K562 (cell line): ENCODE measurements at places on chromosomes 2 and 18. TPM values are rescaled to one million over a fixed set of nuclear protein-coding genes. Genes with fewer than 3 reads are reported as not detected.

The INSIG2 gene
- total RNA-seq: 5.5 and 6.7 TPM in 2 replicates

The IL1RL1 gene
- 0.44 and 1.0 TPM in 2 replicates for total RNA-seq

The PRSS56 gene
- not detected in 2 replicates for total RNA-seq

The SPEG gene
- total RNA-seq: 6.0 and 8.7 TPM in 2 replicates

The PIGN gene
- 20.6 and 22.7 TPM in 2 replicates for total RNA-seq

The TEKT4 gene
- 0.51 and 0.58 TPM in 2 replicates for total RNA-seq

The LOXHD1 gene
- total RNA-seq: not detected in 2 replicates

DNA sequence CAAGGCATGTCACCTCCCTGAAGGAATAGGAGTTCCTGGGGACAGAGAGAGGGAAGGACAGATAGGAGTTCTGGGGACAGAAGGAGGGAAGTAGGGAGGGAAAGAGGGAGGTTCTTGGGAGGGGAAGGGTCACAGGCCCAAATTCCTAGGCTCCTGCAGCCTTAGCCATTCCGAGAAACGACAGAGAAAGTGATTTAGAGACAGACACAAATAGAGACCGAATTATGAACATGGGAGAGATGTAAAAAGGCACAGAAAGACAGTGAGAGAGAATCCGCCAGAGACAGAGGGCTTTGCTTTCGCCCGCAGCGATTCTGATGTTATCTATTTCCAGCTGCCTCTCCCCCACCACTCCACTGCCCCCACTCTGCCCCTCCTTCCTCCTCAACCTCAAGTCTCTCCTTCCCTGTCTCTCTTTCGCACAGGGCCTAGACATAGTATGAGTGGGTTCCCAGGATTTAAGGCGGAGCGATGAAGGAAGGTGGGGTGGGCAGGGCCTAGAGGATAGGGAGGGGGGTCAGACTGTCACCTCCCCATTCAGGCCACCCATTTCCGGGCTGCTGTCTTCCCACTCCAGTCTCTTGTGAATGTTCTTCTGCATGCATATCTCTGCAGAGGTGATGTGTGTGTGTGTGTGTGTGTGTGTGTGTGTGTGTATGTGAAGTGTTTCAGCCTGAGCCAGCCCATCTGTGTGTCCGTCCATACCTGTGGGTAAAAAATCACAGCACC lies 3.3 kb upstream of the WNT6 start:
- DNase-seq: no peak

GRCh38 chr2:7419814-7420311 lies 502.7 kb downstream of the RNF144A start:
- DNase-seq: no peak

DNA sequence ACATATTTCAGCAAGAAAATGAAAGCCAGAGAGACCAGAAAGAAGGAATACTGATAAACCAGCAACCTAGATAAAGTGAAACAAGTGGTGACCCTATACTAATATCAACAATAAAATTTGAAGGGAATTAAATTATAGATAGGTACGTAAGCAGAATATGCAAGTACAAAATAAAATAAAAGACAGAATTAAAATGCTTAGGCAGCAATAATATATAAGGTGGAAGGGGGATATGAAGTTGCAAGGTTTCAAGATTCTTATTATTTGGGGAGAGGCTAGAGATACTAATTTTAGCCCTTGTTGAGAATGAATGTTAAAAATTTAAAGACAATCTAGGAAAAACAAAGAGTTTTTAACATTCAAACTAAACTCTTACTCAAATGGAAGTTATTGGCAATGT lies 39.6 kb downstream of the HDLBP start:
- no peak for DNase-seq

DNA sequence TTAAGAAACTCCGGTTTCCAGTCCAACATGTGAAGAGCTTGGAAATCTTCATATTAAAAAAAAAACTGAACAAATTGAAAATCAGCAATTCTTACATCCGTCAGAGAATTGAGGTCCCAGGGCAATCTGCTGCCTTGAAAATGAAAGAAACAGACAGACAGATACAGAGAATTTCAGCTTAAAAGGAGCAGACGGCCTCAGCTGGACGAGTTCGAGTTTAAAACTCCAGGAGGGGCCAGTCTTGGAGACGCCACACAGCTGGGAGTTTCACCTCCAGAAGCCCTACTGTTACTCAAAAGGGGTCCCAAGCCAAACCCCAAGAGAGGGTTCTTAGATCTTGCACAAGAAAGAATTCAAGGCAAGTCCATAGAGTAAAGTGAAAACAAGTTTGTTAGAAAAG lies 226.5 kb upstream of the ARL4C start:
- no peak for DNase-seq

DNA sequence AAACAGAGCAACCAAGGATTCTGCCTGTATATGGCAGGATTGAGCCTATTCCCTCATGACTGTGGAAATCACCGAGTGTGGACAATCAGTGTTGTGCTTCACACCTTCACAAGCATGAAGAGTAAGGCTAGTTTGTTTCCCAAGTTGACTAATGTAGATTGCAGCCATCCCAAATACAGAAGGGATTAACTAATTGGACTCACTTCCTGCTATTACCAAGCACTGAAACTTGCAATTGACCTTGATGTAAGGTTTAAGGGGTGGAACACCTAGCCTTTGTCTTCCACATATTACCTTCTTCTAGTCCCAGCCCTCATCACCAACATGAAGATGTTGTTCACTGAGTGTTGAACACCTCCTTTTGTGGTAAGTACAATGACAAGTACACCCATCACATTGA lies 120.9 kb upstream of the RND3 start:
- DNase-seq: no peak

- peak; percentile 49 for DNase-seq
Measured at GRCh38 chr2:100482741-100483140, 12.5 kb downstream of the NMS start.

DNA sequence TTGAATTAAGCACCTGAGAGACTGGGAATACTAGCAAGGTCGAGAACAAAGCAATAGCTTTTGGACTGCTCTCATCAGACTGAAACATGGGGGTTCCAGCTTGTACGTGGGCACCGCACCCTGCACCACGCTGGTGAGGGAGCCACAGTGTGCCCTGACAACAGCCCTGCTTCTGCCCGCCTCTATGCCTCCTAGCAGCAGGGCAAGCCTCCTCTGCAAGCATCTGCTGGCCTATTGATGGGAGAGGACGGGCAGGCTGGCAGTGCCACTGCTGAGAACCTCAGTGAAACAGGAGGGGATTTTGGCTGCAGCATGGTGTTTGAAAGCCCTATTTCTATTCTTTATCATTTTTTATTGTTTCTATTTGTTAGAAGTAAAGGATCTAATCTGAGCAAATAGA lies 146.1 kb upstream of the OTOS start:
- no peak for DNase-seq

- DNase-seq: peak; percentile 17
Measured at GRCh38 chr2:437756-438393, 150.0 kb upstream of the ALKAL2 start.

DNA sequence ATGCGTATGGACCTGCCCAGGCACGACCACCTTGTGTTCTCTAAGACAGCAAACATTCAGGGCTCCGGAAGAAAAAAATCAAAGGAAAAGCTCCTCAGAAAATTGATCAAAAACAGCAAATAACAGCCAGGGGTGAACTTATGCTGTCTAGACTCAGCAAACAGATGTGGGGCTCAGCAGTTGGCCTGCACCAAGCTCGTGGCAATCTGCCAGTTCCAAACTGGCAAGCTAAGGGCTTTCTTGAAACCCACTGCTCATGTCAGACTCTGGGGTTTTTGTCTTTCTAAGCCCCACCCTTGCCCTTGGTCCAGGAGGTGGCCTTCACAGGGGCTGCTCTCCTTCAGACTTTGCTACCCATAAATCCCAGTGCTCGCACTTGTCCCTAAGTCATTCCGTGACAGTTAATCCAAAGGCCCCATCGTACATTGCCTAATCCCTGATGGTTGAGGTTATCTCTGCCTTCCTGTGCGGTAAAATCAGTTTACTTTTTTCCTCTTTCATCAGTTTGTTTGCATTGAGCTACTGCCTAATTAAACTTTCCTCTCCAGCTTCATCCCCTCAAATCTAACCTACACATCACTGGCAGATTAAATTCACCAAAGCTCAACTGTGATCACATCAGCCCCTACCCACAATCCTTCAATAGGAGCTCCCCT lies 408.0 kb downstream of the LRATD1 start:
- DNase-seq: no peak

- no peak for DNase-seq
Measured at GRCh38 chr2:174585146-174585545, 12.5 kb downstream of the WIPF1 start.

DNA sequence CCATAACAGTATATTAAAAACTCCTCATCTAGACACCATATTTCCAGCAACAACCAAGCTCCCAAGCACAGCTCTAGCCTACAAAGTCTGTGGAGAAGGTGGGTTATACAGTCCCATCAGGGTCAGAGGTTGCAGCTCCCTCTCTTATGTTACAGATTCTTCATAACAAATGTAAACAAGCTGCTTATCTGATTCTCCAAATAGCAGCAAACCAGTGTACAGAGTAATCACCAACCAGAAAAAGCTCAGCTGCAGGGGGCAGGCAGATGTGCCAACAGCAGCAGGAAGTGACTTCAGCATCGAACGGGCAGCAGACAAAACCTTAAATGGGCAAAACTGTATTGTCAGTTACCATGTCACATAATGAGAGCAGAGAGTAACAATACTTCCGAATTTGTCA lies 52.9 kb upstream of the NABP1 start:
- no peak for DNase-seq

DNA sequence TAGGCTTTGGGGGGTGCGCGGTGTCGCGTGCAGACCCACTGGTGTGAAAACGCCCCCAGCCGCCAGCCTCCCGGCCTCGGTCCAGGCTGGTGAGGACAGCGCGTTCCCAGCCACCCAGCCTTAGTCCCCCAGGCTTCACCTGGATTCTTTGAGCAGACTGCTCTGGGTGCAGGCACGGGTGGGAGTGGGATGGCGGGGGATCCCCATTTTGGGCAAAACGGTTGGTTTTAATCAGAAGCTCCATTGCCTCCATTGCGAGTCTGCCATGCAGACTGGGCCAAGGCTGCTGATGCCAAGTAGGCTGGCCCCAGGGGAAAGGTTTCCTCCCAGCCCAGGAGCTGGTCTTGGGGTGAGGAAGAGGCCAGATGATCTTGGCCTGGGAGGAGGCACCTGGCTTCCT lies 445 bp downstream of the MLPH start:
- no peak for DNase-seq

- DNase-seq: no peak
Measured at GRCh38 chr2:232533944-232534710, 5.4 kb upstream of the CHRNG start.

- no peak for DNase-seq
Measured at GRCh38 chr2:54708584-54709335, 14.7 kb upstream of the EML6 start.

GRCh38 chr18:44727291-44727690 lies 46.6 kb downstream of the SETBP1 start:
- no peak for DNase-seq

DNA sequence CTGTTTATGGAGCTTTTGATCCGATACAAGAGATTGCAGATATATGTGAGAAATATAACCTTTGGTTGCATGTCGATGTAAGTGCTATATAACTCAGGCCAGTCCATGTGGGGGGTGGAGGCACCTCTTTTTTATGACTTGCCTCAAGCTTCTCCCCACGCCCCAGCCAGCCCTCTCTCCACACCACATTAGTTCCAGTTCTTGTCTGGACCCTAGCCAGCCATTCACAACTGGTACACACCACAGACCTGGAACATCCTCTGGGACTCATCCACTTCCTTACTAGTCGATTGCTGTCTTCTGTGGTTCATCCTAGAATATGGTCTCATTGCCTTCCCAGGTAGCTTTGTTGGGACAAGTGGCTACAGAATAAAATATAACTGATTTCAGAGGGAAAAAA lies 31.0 kb downstream of the GAD1 start:
- no peak for DNase-seq

DNA sequence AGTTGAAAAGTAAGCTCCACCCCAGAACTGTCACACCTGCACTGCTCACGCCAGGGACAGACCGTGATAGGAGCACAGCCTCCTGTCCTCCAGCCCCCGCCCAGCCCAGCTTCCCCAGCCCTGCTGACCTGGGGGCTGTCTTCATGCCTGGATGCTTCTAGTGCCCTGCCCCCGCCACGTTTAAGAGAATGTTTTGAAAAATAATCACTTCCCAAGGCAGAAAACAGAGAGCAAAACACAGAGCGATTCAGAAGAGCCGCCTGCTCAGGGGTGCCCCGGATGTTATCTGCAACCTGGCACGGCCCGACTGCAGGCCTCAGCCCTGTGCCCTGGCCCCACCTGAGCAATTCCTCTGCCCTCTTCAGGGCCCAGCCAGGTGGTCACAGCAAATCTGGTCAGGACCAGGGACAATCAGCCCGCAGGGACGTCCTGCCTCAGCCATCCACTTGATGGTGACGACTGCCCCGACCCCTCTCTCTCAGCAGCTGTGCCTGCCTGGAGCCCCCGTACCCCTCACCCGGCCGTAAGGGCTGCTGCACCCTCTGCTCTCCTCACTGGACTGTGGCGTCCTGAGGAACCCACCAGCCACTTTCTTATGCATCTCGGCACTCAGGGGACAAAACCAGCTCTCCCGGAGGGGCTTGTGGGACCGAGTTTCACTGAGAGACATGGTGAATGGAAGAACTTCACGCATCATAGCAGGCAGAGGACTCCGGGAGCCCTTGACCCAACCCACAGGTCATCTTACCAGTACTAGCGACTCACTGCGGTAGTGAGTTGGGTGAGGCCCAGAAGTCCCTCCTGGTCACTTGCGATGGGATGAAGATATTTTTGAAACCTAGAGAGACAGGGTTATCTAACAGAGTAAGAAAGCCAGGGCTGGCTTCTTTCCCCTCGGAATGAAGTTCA lies 30.2 kb downstream of the ADI1 start:
- peak; percentile 12 for DNase-seq

DNA sequence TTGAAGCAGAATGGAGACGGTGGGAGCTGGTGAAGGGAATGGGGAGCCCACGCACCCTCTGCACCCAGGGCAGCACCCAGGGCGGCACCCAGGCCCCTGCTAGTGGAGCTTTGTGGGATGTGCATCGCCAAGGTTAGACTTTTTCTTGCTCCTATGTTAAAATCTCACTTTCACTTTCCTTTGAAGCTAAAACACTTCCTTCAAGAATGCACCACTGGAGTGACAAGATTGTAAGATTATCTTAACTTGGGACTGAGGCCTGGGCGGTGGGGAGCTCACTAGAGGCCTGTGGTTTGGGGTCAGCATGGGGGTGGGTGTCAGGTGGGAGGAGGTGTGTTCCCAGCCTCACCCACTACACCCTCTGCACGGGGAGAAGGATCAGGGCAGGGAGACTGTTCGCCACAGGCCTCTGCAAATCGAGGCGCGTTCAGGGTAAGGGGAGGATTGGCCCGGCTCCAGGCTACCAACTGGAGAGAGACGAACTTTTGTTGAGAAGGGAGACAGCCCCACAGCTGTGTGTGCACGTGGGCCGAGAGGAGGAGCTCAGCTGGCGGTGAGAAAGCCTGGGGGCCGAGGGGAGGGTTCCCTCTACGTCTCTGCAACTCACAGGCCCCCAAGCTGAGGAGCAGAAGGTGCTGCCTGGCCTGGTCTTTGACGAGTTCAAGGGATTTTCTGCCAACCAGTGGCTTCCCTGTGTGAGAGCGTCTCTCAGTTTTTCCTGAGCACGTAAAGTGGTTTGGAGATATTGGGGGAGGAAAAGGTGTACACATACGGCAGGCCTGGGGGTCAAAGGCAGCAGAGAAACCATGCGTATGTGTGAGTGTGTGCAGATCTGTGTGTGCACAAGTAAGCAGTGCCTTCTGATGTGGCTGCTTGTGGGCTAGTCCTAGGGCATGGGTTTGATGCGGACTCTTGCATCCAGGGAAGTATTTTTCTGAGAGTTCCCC lies 147.7 kb downstream of the KLHL29 start:
- no peak for DNase-seq
